GM12864 (cell line): ENCODE measurements at places on chromosomes 5 and 9.

- DNase-seq, result no peak
These were observed 17.3 kb downstream of the USP20 start for GRCh38 chr9:129852579-129852978.

DNA sequence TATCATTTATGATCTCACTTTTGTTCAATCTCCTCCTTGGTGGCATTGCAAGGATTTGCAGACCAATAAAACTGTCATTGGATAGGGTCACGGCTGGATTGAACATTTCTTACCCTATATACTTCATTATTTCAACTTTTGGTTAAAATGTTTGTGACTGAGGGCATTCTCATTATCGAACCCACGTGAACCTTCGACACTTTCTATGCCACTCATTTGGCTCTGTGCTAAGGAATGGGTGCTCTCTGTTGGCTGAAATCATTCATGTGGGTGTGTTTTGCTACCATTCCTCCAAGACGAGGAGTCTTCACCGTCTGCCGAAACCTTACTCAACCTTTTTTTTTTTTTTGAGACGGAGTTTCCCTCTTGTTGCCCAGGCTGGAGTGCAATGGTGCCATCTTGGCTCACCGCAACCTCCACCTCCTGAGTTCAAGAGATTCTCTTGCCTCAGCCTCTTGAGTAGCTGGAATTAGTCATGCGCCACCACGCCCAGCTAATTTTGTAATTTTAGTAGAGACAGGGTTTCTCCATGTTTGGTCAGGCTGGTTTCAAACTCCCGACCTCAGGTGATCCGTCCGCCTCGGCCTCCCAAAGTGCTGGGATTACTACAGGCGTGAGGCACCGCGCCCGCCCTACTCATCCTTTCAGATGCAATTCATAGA, 62.5 kb downstream of the CSNK1A1 start:
- DNase-seq, result no peak

GRCh38 chr5:98599016-98599415, 174.4 kb upstream of the RGMB start:
- no peak for DNase-seq

- DNase-seq, result no peak
These were observed 388.3 kb upstream of the CHD1 start for GRCh38 chr5:99317136-99317535.

- no peak for DNase-seq
These were observed 111.4 kb downstream of the PDE8B start for GRCh38 chr5:77321793-77322394.

DNA sequence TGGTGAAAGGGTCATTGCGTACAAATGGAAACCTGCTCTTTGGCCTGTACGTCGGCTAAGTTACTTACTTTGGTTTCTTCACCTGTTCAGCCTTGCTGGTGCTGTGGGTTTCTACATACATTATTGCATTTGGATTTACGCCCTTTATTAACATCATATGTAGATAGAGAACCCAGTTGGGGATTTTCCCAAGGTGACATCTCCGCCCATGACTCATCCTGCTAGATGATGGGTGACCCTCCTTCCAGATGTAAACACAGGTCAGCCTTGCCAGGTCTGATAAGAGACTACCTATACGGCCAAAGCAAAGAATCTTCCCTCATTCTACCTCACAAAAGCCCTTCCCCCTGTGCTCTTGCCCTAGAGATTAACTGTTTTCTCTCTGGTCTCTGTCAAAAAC, 360.9 kb downstream of the KDM4C start:
- no peak for DNase-seq

DNA sequence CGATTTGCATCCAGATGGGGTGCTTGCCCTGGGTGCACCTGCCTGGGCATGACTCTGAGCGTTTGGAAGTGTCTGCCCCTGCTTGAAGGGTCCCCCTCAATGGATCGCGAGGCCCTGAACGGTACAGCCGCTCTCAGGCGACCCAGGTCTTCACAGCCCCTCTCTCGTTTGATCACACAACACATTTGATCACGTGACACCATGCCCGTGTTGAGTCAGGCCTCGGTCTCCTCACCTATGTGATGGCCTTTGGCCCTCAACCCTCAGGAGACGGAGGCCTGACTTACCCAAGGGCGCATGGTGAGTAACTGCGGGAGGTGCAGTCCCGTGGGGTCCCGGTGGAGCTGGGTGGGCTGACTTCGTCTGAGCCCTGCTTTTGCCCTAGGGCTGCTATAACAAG, 3.0 kb upstream of the ASB6 start:
- no peak for DNase-seq

GRCh38 chr5:174166231-174167079, 120.9 kb downstream of the NSG2 start:
- no peak for DNase-seq

- DNase-seq, result no peak
These were observed 155.2 kb downstream of the MAPKAP1 start for GRCh38 chr9:125551781-125552180.

GRCh38 chr9:4290427-4290837, 9.4 kb downstream of the GLIS3 start:
- DNase-seq, result no peak

GRCh38 chr9:131449276-131449675, 53.4 kb upstream of the POMT1 start:
- DNase-seq, result no peak

DNA sequence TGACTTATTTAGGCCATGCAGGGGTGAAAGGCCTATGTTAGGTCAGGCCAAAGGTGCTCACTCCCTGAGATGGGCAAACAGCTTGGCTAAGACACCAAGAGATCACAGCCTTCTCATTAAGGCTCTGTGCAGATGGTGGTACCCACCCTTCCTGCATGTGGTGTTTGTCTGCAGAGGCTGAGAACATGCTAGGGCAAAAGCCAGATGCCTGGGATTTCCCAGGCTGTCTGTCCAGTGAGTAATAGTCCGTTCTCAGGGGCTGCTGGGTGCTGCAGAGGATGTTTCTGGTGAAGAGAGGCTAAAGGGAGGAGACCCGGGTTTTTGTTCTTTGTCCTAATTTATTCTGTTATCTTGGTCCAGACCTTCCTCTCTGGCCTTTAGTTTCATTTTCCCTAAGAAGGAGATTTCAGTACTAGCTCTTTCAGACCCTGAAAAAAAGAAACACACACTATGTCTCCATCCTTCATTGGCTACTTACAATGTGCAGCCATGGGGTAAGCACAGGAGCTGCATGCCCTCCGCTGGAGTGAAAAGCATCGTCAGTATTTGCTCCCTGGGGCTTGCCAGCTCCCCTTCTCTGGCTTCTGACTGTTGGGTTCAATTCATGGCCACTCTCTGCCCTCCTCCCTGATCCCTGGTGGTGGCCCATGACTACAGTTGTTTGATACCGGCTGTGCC, 23.4 kb upstream of the GLRA1 start:
- no peak for DNase-seq

DNA sequence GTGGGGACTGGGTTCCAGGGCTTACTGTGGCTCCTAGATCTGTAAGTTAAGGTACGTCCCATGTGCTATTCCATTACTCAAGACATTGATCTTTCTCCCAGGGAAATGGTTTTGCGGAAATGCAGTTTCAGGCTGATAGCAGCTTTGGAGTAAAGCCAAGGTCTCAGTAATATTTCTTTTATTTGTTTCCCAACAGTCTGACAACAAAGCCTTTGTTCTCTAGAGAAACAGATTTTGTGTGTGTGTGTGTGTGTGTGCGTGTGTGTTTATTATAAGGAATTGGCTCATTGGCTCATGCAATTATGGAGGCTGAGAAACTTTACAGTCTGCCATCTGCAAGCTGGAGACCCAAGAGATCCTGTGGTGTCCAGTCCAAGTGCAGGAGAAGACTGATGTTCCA, 12.1 kb upstream of the POC5 start:
- DNase-seq, result no peak

- no peak for DNase-seq
These were observed 525.8 kb upstream of the FTMT start for GRCh38 chr5:121325930-121326329.

DNA sequence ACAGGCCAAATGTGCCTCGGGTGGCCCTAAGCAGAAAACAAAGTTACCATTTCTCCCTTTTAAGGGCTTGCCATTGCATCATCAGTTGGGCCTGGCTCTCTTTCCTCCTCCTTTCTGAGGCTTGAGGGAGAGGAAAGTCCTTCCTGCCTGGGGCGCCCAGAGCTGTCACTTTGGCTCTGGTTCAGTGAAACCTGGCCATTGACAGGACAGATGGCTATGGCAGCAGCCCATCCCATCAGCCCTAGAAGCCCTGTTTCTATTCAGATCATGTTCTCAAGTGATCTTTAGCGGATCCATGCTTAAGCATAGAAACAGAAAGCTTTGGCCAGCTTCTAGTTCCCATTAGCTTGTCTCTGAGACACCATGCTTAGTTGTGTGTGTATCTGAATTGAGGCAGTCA, 293.4 kb downstream of the YTHDC2 start:
- DNase-seq, result no peak

DNA sequence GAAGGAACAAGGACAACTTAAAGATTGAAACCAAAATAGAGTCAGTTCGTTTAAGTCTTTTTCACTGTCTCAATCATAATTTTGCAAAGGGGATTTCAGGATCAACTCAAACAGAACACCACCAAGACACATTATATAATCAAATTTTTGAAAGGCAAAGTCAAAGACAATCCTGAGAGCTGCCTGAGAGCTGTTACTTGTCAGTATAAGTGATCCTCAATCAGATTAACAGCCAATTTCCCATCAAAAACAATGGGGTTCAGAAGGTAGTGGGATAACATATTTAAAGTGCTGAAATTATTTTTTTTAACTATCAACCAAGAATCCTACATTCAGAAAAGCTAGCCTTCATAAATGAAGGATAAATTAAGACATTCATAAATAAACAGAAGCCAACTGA, 19.3 kb upstream of the ABO start:
- no peak for DNase-seq

DNA sequence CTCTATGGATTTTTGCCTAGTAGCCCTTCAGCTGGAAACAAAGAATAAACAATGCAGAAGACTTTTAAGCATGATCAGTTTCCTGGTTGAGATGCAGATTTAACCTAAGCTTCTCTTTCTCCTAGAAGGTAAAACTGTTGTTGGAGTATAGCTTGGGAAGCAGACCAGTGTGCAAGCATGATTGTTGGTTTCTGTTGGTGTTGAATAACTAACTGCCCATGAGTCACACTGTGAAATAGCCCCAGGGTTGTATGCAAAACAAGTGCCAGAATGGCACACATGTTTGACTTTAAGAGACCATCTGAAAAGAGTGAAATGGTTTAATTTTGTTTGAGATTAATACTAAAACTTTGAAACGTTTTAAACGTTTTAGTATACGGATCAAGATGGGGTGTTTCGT, 227.1 kb downstream of the ARHGEF28 start:
- no peak for DNase-seq

GRCh38 chr5:97071101-97071500, 71.3 kb downstream of the LIX1 start:
- DNase-seq, result no peak

- DNase-seq, result no peak
These were observed 30.2 kb downstream of the SH3PXD2B start for GRCh38 chr5:172424111-172424490.

DNA sequence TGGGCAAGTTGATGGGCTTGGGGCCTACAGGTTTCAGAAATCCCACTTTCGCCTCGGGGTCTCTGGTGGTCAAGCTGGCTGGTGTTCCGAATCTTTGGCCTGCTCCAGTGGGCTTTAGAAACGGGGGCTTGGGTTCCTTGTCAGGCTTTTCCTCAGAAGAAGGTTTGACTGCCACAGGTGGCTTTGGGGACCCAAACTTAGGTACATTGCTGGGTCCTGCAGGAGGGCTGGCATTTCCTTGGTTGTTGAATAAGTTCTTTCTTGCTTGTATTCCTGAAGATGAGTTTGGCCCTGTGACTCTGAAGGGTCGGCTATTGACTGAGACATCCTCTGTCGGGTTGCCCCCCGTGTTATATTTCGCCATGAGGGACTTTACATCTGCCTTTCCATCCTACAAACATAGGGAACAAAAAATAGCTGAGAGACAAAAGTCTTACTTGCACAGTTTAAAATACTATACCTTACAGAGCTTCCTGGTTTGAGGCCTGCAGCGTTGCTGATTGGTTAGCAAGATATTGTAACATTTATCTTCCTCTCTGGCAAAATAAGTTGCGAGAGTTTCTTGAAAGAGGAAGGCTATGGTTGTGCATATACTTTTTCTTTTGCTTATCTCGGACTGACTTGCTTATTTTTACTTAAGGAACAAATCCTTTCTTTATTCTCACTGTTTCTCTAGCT, 16.6 kb downstream of the FYB1 start:
- DNase-seq, result no peak

DNA sequence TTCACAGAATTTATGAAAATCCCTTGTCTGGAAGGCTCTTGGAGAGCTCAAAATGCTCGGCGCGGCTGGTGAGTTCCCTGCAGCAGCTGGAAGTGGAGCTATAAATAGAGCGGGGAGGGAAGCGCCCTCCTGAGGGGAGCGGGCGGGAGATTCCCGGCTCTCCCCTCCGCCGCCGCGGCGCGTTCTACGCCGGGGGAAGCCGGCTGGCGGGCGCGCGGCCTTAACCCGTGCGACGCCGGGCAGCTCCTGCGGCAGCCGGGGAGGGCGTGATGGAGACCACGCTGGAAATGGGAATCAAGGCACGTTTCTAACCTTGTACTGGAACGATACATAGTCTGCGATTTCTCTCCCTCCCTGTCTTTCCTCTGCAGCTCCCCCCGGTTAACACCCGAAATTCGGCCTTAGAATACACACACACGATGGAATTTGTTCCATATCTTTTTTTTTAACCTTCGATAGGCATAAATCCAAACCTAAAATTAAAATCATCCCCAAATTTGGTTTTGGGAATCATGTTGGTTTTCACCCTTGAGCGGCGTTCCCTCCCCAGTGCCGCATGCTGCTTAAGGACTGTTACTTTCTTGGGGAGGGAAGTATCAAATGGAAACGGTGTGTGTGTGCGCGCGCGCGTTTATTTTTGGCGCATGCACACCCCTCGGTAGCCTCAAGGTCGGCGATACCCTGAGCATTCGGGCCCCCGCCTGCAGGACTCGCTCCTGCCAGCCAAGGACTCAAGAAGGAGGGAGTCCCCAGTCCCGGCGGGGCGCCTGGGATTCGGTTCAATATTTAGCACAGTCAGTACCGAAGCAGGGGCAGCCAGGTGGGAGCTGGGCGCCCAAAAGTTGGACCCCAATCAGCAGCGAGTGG, 306.3 kb upstream of the KCNN2 start:
- no peak for DNase-seq

DNA sequence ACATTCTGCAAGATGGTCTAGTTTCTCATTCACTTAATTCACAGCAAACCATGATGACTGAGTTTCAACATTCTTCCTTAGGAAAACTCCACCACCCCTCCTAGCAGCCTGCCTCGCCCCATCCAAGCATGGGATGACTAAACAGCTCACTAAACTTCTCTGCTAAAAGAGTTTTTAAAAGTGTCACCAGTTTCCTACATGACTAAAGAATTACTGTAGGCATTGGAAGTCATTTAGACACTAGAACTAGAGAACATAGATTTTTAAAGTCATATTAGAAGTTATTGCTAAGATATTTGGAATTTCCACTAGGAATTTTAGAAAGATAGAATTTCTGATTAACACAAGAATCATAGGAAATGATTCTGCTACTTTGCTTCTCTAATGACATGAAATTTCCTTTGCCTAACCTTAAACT, 5.5 kb upstream of the ESM1 start:
- DNase-seq, result no peak
